T-cell (primary cell): ENCODE measurements at places on chromosomes 12 and 14.

DNA sequence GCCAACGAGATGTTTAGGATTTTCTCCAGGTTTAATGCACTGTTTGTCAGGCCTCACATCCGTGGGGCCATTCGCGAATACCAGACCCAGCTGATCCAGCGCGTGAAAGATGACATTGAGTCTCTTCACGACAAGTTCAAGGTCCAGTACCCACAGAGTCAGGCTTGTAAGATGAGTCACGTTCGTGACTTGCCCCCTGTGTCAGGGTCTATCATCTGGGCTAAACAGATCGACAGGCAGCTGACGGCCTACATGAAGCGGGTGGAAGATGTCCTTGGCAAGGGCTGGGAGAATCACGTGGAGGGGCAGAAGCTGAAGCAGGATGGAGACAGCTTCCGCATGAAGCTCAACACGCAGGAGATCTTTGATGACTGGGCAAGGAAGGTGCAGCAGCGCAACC, 21.6 kb downstream of the DYNC1H1 start:
- no peak for DNase-seq

DNA sequence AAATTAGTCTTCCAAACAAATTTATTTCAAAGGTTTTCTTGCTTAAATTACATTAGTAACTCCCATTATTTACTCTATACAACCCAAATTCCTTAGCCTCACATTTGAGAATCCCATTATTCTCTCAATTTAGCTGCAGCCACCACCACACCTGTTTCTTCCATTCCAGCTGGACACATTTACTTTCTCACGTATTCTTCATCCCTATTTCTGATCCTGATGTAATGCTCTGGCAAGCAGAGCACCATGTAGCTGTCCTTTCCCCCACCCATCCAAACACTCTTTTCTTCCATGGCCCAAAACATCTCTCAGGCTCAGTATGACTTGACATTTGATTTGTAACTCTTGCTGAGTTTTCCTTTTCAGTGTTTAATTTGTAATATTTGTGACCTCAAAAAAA, 240.2 kb upstream of the CLEC14A start:
- DNase-seq: no peak

DNA sequence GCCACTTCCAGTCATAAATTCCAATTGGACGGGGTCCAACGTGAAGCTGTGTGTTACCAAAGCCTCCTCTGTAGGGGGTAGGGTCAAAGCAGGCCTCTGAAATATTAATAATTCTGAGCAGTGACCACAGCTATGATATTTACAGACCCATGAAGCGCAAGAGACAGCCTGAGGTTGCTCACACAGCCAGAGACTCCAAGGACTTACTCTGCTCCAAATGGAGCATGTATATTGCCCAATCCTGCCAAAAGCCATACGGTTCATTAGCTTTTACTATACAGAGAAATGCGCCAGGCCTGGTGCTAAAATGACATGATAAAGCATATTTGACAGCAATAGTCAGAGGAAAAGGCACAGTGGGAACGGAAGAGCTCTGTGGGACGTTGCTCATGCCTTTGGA, 151.3 kb downstream of the PAH start:
- DNase-seq: no peak

DNA sequence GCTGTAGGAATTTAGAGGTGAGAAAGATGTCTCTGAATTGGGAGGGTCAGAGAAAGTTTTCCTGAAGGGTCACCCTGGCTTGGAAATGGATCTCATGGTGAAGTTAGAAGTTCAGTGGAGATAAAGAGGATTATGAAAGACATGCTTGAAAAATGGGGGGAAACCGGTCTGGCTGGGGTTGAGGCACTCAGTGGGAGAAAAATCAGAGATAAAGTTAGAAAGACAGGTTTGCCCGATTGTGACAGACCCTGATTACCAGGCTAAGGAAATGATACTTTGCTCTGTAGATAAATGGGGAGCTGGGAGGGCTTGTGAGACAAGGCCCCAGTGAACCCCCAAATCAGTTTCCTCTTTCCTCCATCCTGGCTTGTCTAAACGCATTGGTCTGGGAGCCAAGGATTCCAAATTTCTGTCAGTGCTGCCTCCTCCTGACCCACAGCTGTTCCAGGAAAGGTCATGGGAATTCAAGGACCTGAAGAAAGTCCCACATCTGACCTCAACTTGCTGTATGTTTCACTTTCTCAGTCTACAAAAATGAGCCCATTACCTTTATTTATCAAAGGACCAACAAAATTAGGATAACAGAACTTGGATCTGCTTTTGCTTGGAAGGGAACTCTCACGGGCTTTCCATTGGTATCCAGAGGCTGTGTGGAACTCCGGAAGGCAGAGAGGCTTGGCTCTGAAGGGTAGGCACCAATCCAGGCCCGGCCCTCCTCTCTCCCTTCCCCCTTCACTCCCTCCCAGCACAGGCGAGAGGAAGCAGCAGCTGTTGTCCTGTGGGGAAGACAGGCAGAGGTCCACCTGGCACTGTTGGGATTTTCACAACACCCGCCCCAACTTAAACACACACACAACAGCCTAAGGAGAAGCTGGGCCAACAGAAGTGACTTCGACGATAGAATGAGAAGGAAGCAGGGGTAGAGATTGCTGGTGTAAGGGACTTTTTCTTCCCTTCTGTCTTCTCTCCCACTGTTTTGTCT, 3.4 kb upstream of the RNASE7 start:
- DNase-seq: no peak

- DNase-seq: no peak
Observed at GRCh38 chr14:78479127-78479780, 309.1 kb downstream of the NRXN3 start.

- DNase-seq: no peak
Observed at GRCh38 chr14:76901171-76902055, 75.2 kb downstream of the LRRC74A start.

DNA sequence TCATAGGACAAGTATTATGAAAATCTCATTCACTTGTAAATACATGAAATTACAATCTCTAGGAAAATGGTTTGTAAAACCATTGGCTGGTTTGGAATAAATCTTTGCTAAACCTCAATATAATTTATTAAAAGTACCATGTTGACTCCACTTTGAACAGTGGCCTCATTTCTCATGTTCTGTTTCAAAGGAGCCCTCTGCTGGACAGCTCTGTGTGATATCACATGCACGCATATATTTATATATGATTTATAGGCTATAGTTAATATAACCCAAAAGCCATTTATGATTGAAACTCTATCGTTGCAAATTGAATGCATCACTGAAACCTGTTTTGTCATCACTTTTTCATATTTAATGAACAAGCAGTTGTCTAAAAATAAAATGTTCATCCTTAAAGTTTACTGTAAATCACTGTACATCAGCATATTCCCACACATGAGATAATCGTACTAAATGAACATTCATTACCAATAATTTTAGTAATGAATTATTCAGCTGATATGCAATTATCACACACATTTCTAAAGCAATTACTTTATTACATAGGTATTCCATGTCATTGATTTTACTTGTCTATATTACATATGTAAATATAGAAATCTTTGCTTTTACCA, 493.8 kb downstream of the NPAS3 start:
- no peak for DNase-seq

DNA sequence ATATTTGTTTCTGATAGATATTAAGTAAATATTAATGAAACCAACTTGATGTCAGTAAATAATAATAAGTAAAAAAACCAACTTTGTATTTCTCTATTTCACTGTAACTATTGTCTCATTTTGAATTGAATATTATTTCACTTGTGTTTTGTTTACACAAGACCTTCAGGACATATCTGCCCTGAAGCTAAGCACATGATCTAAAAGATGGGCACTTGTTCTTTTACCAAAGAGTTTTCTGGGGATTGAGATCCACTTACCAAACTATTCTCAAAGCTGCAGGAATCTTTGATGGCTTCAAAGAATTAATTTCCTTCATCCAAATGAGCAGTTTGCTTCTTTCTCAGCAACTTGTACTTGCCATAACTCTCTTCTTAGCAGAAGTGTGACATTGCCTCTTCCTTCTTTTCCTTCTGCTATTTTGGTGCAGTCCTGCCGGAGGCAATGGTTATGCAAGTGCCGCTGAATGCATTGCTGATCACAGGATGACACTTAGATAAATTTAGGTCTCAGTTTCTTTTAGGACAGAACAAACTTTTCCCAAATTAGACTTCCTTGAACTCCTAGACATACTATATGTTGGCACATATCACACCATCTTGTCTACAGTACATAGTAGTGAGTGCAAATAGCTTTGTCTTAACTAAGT, 9.2 kb downstream of the FAR2 start:
- DNase-seq: no peak

DNA sequence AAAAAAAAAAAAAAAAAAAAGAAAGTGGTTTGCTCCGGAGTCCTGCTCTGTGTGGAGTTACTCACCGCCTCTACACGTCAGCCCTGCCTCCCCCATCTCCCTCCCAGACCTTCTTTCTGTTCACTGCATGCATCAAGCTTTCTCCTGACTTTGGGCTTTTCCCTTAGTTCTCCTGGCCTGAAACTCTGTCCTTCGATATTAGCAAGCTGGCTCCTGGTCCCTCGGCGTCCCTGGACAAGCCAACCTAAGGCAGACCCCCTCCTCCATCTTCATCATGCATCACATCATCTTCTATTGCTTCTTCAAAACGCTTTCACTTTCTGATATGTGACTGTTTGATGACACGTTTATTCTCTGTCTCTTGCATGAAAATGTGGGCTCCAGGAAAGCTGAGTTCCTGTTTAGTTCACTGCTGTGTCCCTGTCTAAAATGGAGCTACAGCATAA, 40.6 kb downstream of the SLC15A4 start:
- no peak for DNase-seq

GRCh38 chr14:32702088-32702487, 236.6 kb upstream of the NPAS3 start:
- DNase-seq: no peak

DNA sequence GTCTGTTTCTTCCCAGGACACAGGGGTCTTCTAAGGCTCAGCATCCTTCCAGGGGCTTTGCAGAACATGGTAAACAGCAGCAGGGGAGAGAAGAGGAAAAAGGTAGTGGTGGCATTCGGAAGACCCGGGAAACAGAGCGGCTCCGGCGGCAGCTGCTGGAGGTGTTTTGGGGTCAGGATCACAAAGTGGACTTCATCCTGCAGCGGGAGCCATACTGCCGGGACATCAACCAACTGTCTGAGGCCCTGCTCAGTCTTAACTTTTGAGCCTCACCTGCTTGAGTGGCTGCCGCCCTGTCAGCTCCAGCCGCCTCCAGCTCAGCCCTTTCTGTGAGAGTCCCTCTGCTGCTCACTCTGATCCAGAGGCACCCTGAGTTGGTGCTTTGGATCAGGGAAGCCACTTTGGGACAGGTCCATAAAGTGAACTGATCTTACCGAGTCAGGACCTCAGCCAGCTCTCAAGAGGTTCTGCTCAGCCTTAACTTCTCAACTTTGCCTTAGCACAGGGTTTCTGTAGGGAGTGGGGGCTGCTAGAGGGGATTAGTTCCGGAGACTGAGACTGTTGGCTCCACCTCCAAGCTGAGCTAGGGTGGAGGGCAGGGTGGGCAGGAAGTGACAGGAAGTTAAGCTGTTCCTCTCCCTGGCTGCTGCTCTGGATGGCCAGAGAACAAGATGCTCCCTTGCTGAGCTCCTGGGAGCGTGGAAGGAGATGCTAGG, 5.4 kb downstream of the SDR39U1 start:
- no peak for DNase-seq

- DNase-seq: no peak
Observed at GRCh38 chr12:91272461-91273063, 89.9 kb upstream of the DCN start.

GRCh38 chr14:33364466-33364865, 425.8 kb downstream of the NPAS3 start:
- DNase-seq: no peak

DNA sequence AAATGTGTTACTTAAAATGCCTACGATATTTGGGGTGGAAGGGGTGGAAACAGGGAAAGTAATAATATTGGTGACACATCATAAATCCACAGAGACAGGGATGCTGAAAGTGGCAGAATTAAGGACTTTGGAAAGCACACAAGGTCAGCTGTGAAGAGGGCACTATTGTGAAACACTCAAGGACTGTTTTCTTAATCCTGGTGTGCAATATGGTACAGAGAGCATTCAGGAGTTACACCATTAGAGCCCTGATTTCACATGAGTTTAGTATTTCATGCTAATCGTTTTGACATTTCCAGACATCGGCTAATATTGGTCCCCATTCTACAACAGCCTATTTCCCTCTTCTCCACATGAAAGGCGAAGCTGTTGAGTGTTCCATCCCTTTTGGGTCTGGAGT, 219.2 kb downstream of the MSRB3 start:
- no peak for DNase-seq

DNA sequence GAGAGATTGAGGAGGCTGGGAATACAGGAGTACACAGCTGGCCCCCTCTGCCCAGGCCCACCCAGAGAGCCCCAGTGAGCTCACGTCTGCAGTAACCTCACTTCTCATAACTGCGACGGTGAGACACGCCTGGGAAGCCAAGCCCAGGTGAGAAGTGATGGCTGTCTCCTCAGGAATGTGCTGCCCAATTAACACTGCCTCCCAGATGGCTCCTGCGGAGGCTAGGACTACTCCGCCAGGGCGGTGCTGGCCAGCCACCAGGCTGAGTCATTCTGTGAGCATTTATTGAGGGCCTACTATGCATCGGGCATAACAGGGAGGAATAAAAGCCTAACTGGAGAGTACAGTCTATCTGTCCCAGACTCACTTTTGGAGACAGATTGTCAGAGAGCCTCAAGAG, 9.3 kb upstream of the TMEM106C start:
- DNase-seq: no peak

- no peak for DNase-seq
Observed at GRCh38 chr14:76089575-76089974, 62.1 kb upstream of the GPATCH2L start.

- DNase-seq: no peak
Observed at GRCh38 chr14:99042381-99043266, 229.4 kb downstream of the BCL11B start.

DNA sequence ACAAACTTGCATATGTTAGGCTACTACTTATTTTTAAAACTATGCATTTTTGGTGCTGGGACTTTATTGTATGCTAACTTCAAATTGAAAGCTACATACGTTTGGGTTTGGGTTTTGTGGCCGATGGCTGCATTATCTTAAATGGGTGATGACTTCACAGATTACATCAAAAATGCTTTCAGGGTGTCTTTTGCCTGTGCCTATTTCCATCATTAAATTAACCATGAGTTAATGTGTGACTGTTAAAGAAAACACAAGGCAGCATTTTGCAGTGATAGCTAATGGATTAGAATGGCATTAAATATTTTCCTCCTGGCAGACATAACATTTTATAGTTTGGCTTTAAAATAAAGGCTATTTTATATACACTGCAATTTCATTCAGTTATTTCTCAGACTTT, 352.3 kb downstream of the EGLN3 start:
- DNase-seq: no peak

DNA sequence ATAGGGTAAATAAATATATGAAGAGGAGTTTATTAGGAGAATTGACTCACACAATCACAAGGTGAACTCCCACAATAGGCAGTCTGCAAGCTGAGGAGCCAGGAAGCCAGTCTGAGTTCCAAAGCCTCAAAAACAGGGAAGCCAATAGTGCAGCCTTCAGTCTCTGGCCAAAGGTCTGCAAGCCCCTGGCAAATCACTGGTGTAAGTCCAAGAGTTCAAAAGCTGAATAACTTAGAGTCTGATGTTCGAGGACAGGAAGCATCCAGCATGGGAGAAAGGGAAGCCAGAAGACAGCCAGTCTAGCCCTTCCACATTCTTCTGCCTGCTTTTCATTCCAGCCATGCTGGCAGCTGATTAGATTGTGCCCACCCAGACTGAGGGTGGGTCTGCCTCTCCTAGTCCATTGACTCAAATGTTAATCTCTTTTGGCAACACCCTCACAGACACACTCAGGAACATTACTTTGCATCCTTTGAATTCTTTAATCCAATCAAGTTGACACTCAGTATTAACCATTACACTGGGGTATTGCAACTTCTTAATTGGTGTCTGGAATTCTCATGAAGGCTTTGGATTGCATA, 736.5 kb upstream of the LMO3 start:
- DNase-seq: no peak
